ENCODE measurements at places on chromosomes 12 and 14.

DNA sequence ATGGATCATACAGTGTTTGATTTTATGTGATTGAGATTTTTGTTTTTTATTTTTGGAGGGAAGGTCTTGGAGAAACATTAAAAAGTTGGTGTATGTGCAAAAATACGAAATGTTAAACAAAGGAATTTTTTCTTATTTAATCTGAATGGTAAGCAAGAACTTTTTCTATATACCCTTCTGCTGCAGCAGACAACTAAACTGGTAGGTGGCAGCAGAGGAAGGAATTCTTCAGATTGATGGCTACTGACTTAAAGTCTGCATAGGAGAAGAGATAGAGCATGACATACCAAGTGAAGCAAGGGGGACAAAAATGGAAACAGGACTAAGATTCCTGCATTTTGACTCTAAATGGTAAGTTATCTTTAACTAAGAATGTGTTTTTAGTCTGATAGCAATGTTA is 42.0 kb upstream of the A2ML1 start:
- no peak for DNase-seq

DNA sequence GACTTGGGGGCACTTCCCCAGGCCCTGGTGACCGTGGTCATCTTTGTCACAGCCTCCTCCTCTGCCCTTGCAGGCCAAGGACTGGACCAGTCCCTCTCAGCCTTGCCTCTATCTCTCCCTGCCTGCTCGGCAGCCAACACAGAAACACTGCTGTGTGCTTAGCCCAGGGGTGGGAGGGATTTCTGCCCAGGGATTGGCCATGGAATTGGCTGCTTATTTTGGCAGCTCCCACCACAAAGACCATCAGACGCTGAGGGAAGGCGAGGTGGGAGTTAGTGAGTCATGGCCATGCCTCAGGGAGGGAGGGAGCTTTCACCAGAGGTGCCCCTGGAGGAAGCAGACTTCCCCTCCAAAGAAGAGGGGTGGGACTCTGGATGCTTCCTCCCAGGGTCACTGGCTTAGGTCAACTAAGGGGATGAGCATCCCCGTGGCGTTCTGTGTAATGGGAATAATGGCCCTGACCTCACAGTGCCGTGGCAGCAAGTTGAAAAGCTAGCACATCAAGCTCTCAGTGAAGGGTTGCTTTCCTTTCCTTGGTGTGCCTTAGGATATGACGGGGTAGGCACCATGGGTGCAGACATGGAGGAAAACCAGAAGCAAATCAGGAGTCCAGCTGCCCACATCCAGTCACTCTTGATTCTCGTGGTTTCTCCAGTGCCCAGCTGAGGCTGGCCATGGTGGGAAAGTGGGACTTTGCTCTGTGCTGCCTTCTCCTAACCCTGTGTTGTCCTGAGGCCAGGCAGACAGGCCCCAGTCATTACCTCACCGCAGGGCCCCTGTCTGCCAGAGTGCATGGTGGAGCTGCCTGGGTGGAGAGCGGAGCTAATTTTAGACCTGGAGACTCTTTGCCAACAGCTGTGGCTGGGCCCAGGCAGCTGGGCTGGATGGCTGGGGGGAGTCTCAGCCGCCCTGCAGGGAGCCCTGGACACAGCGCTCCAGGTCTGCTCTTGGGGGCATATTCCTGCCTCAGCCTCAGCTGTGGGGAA is 21.4 kb downstream of the B4GALNT3 start:
- DNase-seq: no peak

DNA sequence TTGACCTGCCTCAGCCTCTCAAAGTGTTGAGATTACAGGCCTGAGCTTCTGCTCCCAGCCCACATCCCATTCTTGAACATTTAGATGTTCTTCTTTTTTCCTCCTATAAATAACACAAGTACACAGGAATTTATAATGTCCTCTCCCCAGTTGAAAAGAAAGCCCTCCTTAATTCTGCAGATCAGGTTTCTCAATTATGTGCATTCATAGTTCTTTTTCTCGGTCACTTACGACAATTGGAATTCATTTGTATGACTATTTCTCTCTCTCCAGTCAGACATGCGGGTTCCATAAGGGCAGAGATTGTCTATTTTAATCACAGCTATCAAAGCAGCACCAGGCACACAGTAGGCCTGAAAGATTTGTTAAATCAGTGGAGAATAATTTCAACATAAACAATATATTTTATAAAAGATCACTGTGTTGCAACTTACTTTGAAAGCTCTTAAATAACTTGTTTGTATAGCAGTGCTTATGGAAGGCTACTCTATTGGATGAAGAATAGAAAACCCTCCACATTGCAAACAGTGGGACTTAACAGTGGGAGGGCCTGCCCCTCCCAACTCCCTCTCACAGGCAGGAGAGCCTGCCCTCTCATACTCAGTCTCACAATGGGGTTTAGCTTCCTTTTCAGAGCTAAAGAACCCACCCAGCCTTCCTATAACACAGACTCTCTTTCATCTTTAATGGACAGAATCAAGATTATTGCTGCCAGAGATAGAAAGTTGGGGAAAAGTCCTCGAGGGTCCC is 84.1 kb upstream of the TRAF3 start:
- no peak for DNase-seq

DNA sequence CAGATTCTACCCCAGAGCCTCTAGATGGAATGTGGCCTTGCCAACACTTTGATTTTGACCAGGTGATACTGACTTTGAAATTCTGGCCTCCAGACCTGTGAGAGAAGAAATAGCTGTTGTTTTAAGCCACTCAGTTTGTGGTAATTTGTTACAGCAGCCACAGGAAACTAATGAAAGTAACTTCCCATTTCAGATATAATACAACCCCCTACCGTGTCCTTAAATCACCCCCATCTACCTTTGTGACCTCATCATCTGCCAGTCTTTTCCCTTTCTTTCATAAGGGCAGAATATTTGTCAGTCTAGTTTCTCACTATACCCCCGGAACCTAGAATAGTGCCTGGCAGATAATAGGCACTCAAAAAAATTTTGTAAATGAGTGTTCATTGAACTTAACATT is 39.6 kb downstream of the PPP4R4 start:
- no peak for DNase-seq

GRCh38 chr12:107478881-107479280 is 206.7 kb upstream of the PWP1 start:
- no peak for DNase-seq

GRCh38 chr12:22598763-22599161 is 26.2 kb upstream of the ETNK1 start:
- no peak for DNase-seq

GRCh38 chr14:23589606-23590005 is 11.0 kb upstream of the JPH4 start:
- DNase-seq: no peak

- no peak for DNase-seq
Observed at GRCh38 chr12:26717757-26718156, 115.2 kb downstream of the ITPR2 start.

DNA sequence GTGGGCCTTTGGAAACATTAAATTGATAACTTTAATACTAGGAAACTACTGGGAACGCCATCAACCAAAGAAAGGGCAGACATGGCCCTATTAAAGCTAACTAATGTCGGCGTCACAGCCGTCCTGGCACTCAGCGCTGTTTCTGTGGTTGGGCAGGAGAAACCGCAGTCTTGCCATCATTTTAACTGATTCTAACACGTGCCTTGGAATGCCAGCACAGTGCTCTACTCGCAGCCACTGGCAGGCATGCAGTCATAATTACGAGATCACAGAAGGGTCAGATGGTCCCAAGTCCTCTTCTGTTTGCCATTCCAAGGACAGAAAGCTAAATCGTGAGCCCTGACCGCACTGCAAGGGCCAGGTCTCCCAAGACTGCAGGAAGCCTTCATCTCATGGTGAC is 75.2 kb downstream of the RIMBP2 start:
- DNase-seq: no peak

- peak; percentile 40 for DNase-seq
Observed at GRCh38 chr12:8890313-8891085, 23.8 kb upstream of the PHC1 start.

- DNase-seq: no peak
Observed at GRCh38 chr12:122182887-122183587, at the start of gene LRRC43. Gene LRRC43, plus strand, starts transcription at chr12:122183123. Its CDS starts 22 bp downstream, at chr12:122183145.

DNA sequence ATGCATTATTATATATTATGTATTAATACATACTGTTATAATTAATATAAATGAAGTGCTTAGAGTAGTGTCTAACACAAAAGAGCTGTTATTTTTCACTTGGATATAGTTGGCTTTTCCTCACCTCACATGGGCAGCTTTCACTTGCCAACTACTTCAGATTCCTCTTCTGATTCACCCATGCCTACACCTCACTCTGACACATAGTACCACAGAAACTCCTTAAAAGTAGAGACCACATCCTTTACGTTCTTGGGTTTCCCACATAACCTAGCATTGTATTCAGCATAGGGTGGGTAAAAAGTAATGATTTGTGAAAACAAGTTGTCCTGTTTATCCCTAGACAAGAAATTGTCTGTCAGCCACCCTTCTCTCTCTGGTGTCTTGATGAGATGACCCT is 61.0 kb downstream of the DIO2 start:
- no peak for DNase-seq

DNA sequence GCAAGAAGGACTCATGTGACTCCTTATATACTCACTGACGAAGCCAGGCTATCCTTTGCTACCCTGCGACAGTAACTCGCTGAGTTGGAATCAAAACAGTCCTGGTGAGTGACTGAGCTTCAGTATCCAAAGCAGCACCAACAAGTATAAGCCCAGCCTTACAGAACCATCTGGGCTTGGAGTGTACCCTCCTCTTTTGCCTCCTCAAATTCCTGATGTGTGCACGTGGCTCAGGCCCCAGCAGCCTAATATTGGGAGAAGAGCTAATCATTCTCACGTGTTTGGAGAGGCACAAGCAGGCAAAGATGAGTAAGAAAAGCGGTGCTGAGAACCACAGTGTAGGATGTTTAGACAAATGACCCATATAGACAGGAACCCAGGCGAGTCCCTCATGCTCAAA is 34.4 kb downstream of the PPTC7 start:
- DNase-seq: no peak

GRCh38 chr14:106459971-106460730 is 933.8 kb downstream of the TMEM121 start:
- peak; percentile 53 for DNase-seq

GRCh38 chr14:39367387-39367751 is 64.9 kb downstream of the FBXO33 start:
- DNase-seq: no peak

- no peak for DNase-seq
Observed at GRCh38 chr12:89801284-89801683, 92.6 kb upstream of the ATP2B1 start.

DNA sequence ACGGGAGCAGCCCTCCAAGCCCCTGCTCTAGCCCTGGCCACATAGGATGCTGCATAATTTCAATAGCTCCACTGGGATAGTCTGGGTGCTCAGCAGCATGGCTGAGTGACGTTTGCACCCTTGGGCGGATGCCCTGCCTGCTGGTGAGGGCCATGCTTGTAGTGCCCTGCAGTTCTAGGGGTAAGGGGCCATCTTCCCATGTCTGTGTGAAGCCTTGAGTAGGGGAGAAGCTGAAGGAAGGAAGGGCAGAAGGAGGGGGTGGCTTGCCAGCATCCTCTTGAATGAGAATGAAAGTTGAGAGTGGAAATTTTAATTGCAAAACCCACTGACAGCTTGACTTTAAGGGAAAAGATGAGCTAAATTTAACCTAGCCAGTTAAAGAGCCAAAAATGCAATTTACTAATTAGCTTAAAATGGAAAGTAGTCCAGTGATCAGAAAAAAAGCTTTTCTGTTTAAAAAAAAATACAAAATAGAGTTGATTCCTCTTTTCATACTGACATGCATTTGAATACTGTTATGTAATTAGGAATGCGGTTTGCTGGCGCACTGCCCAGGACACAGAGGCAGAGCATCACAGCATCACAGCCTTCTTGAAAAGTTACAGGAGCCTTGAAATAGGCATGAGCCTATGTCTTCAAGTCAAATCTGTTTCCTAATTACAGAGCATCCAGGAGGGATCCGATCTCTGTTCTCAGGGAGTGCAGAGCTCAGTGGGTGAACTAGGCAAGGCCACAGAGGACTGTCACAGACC is 18.5 kb upstream of the EML1 start:
- DNase-seq: no peak

DNA sequence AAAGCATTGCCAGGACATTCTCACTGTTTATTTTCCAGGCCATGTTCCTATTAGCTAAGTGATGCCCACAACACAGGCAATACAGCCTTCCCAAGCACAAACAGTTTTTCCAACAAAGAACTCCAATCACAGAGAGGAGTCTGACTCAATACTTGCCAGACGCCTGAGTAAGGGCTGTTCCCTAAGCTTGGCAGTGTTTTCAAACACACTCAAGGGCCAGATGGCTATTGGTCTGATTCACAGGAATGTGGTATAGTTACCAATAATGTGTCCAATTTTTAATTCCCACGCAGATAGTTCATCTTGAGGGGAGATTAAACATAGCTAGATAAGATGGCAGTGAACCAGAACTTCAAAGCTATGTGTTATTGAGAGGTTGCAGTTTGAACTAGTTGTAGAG is 381.0 kb downstream of the SNAPC1 start:
- DNase-seq: no peak

GRCh38 chr14:91220581-91221000 is 23.9 kb downstream of the GPR68 start:
- DNase-seq: no peak

DNA sequence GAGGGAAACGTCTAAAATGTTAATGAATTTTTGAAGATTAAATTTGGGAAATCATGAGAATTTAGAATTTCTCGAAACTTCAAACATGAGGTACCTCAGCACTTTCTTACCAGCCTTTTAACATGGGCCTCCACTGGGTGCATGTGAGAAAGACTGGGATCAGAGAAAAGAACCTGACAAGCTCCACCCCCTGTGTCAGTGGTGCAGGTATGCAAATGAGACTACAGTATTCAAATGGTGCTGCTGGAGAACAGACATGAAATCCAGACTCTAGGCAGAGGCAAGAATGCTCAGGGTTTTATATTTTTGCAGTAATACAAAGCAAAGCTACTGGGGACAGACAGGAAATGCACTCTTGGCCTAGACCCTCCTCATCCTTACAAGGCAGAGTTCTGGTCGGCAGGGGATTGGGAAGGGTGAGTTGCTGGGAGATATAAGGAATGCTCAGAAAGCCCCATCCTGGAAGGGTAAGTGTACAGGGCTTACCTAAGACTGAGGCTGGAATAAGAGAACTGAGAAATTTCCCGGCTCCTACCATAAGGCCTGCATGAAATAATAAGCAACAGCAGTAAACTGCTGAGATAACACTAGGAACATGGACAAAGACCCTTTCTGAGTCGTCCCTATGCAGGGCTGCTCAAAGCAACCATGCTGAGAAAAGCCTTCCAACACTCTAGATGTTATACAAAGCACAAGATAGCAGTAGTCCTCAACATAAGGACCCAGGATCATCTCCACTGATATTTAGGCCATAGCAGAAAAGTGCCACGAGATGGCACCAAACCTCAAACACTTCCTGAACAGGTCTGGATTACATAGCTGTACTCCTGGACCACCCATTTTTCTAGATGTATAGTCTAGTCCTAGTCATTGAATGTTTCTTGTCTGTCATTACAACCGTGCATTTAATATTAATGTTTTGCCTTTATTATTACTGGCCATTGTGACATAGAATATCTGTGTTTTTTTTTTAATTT is 260.8 kb downstream of the RASSF9 start:
- DNase-seq: no peak

DNA sequence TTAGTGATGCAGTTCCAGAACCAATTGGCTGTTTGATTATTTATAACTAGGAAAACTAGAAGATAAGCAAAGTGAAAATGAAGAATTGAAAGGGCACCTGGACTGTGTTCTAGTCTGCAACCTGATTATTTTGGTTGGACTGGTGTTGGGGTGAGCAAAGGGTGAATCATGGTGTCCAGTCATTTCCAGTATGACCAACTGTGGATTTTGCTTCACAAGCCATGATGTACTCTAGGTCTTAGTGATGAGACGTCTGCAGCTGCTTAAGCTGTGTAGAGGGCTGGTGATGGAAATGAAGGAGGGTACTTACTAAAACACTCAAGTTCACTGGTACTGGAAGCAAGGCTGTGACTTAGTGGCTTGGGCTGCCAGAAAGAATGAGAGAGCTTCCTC is 193.2 kb upstream of the FRMD6 start:
- no peak for DNase-seq

All from T-helper 2 cell (primary cell).